ENCODE measurements at places on chromosomes 1 and 21.

- DNase-seq = peak; percentile 65
These were observed 36.6 kb downstream of the RABIF start for GRCh38 chr1:202852163-202852904.

DNA sequence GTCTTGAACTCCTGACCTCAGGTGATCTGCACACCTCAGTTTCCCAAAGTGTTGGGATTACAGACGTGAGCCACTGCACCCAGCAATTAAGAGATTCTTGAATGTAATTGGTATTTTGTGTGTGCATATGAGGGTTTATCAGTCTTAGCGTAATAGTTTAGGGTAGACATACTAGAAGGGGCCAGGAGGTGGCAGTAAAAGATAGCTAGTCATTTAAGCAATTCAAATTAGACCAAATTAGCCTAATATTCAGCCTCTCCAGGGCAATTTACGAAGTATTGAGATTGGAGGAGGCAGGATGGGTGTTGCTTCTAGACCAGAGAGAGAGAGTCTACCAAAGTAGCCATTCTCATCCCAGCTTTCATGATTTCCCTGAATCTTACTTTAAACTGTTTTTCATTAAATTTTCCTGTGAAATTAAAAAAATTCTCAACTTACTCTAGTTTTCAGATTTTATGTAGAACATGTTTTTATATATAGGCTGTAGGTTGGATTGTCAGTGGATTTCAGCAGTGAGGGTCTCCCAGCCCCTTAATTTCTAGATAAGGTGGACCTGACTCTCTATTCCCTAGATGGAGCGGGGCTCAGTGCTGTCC is 119.7 kb downstream of the HHAT start:
- peak; percentile 5 for DNase-seq

GRCh38 chr1:38814984-38815464 is 44.5 kb downstream of the RRAGC start:
- no peak for DNase-seq

- DNase-seq = no peak
These were observed 28.9 kb downstream of the TAS1R2 start for GRCh38 chr1:18830596-18830995.

DNA sequence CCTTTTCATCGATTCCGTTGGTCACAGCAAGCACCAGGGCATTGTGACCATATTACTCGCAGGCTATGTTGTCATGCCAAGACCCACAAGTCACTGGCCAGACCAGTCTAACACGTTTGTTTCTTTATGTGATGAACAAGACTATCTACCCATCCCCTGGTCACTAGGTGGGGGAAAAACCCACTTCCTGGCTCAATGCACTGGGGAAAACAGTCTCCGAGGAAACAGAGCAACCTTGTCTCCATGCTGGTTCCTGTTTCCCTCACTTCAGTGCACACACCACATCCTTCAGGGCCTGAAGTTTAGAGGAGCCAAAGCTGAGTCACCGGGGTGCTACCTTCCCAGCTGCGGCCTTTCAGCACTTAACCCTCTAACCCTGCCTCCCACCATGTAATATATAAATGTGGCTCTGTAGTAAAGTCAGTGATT is 20.9 kb downstream of the ERICH3 start:
- no peak for DNase-seq

GRCh38 chr1:20325407-20325843 is 34.8 kb downstream of the VWA5B1 start:
- DNase-seq = no peak
